Activated T-cell treated with anti-CD3 and anti-CD28 coated beads for 4 hours (primary cell): ENCODE measurements at places on chromosomes 5 and 9.

- DNase-seq, result no peak
Observed at GRCh38 chr9:69198521-69199220, 24.6 kb downstream of the TJP2 start.

GRCh38 chr9:16425562-16426231, 444.8 kb downstream of the BNC2 start:
- no peak for DNase-seq

DNA sequence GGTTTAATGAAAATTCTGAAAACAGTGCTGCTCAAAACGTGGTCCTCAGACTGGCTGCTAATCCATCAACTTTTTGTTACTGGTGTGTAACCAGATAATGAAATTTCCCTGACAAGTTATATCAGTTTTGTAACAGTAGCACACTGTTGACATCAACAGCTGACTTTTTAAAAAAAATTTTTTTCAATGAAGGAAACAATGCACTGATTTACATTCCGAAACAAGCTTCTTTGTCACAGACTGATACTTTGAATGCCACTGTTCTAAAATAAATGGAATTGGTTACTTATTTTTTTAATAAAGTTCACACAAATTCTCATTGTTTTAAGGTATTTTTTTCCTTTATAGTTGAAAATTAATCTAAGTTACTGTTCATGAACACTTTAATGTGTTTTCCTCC, 169.1 kb downstream of the NIPBL start:
- no peak for DNase-seq

DNA sequence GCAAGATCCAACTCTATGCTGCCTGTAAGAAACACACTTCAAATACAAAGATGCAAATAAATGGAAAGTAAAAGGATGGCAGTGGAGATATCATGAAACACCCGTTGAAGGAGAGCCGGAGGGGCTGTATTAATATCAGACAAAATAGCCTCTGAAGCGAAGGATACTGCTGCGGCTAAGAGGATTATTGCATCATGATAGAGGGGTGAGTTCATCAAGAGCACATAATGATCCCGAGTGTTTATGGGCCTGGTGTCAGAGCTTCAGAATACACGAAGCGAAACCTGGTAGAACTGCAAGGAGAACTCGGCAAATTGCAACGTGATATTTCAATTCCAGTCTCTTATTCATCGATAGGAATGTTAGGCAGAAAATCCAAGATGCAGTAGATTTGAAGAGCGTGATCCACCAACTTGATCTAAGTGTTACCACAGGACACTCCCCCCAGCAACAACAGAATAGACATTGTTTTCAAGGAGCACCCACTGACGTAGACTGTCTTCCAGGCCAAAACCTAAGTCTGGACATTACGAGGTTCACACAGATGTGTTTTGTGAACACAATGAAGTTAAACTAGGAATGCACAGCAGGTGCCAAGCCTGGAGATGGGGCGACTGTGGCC, 27.7 kb upstream of the QSOX2 start:
- DNase-seq, result no peak

DNA sequence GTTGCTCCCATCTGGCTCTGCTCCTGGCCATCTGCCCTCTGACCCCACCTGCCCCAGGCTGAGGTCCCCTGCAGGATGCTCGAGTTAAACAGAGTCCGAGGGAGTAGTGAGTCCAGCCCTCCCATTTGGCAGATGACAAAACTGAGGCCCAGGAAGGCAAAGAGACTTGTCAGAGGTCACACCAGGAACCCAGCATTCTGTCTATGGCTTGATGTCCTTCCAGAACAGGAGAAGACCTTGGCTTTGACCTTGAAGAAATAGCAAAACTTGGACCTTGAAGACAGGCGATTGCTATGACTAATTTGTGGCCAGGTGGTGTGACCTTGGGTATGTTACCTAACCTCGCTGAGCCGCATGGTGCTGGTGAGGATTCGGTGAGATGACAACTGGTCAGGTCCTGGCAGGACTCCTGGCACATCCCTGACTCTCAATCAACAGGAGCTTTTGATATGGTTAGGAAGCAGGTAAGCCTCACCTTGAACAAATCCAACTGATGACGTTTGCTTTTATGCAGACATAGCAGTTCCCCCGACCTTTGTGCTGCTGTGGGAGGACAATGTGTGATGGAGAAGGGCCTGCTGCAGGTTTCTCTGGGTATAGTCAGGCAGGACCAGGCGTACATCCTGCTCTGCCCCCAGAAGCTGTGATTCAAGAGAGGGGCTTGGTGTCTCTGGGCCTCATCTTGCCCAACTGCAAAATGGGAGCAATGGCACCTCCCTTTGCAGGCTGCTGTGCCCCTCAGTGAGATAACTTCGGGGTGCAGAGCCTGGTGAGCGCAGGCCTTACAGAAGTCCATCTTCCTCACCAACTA, 198.7 kb downstream of the C9orf50 start:
- DNase-seq, result no peak

- no peak for DNase-seq
Observed at GRCh38 chr9:89961616-89962341, 357.0 kb downstream of the GADD45G start.

GRCh38 chr9:672851-673250, 168.6 kb upstream of the DMRT1 start:
- no peak for DNase-seq

DNA sequence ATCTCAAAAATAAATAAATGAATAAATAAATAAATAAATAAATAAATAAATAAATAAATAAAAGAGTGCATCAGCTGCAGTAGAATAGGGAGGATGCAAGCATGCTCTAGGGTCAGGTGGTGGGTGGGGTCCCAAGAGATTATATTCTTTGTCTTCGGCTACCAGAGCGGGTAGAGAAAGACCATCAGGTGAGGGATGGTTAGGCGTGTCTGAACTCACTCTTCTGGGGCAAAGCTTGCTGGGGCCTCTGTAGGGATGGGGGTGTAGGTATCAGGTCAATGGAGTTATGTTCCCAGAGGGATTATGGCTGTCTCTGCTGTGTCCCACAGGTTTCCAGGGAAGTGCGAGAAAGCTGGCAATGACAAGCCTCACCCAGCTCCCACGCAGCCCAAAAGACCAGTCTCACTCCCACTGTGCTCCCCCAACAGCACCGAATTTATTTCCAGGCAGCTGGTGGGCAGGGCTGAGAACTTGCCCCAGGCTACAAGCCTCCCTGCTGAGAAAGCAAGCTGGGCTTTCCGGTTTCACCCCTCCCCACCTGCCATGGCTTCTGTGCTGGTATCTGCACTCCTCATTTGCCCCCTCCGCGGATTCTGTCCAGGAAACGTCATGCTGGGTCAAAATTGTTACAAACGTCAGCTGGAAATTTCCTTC, 180.8 kb downstream of the LURAP1L start:
- DNase-seq, result no peak

DNA sequence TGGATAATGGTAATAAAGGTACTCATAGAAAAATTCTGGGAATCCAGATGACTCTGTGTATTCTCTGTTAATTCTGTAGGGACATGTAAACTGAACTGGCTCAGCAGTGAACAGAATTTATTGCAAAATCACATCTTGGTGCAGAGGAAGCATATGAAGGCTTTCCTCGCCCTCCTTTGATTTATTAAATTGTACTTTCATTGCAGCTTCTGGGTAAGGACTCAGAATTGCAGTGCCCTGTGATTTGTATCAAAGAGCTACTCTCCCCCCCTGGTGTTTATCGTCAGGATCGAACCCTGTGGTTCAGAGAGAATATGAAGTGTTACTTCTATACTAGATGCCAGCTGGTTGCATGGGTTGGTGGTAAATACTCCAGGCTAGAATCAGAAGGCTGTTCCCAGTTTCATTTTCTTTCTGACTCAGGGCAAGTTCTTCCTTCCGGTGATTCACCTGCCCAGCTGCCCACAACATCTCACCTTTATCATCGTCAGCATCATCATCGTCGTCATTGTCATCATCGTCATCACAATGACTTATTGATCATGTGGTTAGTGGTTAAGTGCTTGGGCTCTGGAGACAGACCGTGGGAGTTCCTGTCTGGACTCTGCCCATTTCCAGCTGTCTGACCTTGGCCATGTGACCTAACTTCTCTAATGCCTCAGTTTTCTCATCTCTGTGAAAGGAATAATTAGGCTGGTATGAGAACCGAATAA, 238.8 kb downstream of the ARHGAP26 start:
- DNase-seq, result peak; percentile 78

DNA sequence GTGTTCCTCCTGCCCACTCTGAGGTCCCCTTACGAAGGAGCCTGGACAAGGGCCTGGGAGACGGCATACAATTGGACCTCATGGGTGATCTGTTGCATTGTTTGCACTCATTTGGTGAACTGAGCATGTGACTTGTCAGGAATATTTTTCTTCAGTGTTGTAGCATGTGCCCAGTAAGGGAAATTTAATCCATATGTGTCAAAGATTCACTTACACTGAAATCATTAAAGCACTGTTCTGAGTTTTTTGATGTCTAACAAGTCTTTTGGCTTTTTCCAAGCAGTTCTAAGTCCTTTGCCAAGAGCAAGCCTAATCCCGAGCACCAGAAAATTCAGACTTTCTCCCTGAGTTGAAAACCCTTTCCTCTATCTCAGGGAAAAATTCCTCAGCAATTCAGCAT, 61.6 kb upstream of the RPS23 start:
- DNase-seq, result no peak

DNA sequence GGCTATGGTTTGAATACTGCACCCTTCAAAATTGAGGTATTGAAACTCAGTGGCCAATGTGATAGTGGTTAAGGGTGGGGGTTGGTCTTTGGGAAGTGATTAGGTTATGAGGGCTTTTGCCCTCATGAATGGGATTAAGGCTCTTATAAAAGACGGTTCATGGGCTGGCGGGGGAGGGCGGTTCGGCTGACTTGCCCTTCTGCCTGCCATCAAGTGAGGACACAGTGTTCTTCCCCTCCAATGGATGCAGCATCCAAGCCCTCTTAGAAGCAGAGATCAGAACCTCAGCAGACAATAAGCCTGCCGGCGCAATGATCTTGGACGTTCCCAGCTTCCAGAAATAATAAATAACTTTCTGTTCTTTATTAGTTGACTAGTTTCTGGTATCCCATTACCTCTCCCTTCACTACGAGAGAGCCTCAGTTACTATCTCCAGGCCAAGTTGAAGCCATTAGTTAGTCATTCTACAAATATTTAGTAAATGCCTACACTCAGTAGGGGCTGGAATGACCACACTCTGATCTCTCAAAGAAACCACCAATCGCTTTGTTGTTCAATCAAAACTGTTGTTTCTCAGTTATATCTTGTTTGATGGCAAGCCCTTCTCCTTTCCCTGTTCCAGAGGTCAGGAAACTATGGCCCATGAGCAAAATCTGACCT, 219.3 kb downstream of the TSSK1B start:
- DNase-seq, result no peak

DNA sequence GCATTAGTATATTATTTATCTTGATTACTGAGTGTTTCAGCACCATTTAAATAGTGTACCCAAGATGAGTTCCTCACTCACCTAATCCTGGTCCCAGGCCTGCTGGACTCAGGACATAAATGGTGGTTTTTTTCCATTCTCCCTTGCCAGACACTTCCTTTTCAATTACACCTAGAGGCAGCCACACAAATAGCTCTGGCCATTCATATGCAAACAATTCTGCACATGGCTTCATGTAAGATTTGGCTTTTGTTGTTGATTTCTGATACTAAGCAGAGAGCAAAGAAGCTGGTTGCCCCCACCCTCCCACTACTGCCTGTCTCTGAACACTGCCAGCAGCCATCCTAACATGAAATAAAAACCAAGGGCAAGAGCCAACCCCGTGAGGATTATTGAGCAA, 180.4 kb downstream of the SEMA5A start:
- no peak for DNase-seq

GRCh38 chr9:87599901-87600610, 102.4 kb downstream of the DAPK1 start:
- DNase-seq, result no peak

- DNase-seq, result no peak
Observed at GRCh38 chr5:87061046-87061445, 206.6 kb upstream of the RASA1 start.

GRCh38 chr5:131186561-131187256, 16.0 kb downstream of the LYRM7 start:
- no peak for DNase-seq

GRCh38 chr9:113660196-113660595, 196.7 kb downstream of the RGS3 start:
- DNase-seq, result no peak

GRCh38 chr5:78265163-78265562, 29.3 kb downstream of the AP3B1 start:
- DNase-seq, result no peak

DNA sequence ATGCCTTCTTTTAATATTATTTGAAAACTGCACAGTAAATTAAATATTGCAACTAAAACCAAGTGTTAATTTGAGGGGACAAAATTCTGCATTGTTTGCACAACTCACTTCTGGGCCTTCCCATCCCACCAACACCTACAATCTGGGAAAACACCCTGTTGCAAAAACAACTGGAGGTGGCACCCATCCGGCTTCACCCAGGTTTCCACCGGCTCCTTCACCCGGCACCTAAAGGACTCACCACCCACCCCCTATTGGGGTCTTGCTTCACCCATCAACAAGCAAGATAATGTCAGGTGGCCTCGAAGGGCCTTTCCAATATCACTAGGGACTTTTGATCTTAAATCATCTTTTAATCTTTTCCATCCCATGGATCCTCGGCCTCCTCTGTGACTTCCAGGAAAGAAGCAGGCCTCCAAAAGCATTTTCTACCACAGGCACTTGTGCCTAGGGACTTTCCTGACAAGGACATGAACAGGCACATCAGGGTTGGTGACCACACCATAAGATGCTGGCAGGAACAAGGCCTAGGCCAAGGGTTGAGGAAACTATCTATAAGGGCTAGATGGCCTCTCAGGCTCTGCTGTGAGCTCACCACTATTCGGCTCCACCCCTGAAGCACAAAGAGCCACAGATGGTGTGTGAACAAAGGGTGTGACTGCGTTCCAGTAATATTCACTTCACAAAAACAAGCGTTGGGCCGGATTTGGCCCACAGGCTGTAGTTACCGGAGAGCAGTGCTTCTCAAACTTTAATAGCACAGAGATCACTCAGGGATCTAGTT, 205.1 kb downstream of the AUH start:
- DNase-seq, result no peak

DNA sequence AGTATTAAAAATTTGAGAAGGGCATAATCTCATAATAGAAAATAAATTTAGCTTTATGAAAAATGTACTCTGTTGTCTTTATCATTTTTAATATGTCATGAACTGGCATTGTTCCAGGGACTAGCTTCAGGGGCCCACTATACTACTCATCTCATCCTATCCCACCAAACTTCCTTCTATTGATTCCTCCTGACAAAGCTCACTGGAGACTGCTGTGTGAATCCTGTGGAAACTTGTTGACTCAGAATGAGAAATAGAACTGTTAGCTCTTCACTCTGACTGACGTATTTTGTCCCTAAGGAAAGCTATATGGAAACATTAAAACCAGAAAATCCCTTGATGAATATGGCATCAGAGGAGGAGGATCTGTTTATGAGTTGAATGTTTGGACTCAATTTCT, 29.8 kb upstream of the BNIP1 start:
- DNase-seq, result no peak

GRCh38 chr5:112551419-112552032, 132.4 kb upstream of the EPB41L4A start:
- DNase-seq, result peak; percentile 8

DNA sequence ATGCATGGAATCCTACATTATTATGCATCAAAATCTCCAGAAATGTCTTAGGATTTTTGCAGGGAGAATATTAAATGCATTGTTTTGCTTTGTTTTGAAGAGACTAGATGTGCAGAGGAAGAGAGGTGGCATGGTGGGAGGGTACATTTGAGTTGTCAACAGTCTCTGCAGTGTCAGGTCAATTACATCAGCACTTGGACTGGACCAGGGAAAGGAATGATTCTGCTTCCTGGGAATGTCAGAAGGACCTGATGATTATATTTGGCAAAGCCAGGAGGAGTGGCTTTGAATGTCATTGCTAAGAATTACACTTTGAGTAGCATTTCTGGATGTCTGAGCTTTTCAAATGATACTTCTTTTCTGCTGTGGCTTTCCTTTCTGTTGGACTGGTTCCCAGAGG, 17.5 kb upstream of the TMEFF1 start:
- no peak for DNase-seq
